ENCODE measurements at places on chromosomes 11 and 22. TPM values are rescaled to one million over a fixed set of nuclear protein-coding genes. Genes with fewer than 3 reads are reported as not detected.

DNA sequence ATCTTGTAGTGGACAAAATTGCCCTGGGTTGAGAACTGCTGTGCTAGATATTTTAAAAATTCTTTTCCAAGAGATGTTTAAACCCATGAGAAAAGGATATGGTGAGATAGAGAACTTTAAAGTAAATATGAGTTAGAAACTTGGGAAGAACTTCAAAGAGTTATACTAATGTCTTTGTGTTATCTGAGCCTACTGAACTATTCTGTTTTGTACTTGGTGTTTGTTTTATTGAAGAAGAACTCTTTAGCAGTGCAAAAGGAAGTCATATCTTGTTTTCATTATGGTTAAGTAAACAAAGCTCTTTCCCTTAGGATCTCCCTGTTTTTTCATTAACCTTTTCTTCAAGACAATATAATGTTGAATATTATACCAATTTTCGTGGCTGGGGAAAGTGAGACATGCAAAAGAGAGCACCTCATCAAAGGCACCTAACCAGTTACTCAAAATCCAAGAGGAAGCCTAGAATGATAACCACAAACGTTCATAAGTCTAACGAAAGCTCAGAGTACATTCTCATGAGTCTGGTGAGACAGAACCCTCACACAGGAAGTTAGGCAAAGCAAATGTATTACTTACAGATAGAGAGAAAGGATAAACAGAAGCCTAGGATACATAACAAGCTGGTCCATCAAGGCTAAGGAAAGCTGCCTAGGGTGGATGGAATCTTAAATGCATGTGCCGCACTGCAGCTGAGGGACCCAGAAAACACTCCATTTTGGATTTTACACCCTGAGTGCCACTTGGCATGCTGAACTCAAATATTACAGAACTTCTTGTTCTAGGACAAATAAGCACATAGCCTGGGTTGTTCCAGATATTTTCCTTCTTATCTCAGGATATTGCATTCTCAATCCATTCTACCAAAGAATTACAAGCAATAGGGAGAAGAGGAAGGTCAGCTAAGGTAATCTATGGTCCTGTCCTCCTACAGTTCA lies 112.5 kb upstream of the ANO3 start:
- H3K27me3 ChIP-seq: no peaks in the 10 kb centered on the region
- H3K4me1 ChIP-seq: no peaks in the 10 kb centered on the region
- no peak overlapping the region for H3K27ac ChIP-seq
- no peak for DNase-seq

DNA sequence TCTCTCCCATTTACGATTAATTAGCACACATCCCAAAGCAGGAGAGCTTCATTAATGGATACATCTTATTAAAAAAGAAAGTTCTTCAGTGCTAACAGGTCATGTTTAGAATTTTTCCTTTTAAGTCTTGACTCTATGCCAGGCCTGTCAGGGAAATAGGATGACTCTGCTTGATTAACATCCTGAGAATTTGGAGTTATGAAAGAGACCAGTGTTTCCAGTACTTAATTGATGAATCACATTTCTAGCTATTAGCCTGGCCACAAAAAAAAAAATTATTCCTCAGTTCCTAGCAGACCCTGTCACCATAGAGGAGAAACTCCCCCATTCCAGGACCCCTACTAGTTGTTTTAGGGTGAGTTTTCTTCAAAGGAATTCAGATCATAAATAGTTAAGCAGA lies 23.6 kb upstream of the ME3 start:
- no peak overlapping the region for H3K4me3 ChIP-seq
- DNase-seq: no peak
- peaks cover 2% of the 10 kb centered on the region for H3K27me3 ChIP-seq
- no peak overlapping the region for H3K27ac ChIP-seq
- H3K4me1 ChIP-seq: no peaks in the 10 kb centered on the region

DNA sequence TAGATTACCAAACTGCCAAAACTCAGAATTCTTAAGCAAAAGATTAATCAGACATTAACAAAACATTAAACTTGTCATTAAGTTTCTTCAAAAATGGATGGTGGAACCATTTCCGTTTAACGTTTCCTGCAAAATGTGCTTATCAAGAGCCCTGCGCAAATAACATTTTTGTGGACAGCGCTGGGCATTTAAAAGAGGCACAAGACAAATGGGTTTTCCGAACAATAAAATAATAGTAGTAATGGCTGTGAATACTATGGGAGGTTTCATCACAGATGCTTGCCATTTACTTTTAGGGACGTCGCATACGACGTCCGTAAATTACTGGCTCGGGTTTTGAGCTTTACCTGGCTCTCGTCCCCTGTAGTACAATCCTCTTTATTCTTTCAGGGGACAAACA lies 1.1 kb downstream of the NPAT start:
- H3K4me1 ChIP-seq: peaks cover 40% of the 10 kb centered on the region
- no peaks in the 10 kb centered on the region for H3K27me3 ChIP-seq
- no peak overlapping the region for H3K27ac ChIP-seq
- H3K4me3 ChIP-seq: no peak overlapping the region
- peaks cover 46% of the 10 kb centered on the region for H3K36me3 ChIP-seq
- DNase-seq: peak; percentile 6

DNA sequence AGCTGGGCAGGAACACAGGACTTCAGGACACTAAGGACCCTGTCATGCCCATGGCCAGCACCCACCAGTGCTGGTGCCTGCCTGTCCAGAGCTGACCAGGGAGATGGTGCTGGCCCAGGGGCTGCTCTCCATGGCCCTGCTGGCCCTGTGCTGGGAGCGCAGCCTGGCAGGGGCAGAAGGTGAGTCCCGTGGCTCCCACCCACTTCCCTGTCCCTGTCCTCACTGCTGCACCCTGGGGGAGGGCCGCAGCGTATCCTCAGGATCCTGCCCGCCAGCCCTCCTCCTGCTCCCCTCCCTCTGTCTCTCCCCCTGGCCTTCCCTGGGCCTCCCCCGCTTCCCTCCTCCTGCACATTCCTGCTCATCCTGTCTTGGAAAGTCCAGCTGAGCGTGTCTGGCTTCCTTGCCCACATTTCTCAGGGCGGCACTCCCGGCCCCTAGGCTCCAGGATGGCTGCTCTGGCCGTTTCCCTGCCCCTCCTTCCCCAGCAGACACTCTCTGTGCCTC lies 8.7 kb downstream of the CSF2RB start:
- H3K27me3 ChIP-seq: peaks cover 21% of the 10 kb centered on the region
- peaks cover 5% of the 10 kb centered on the region for H3K4me1 ChIP-seq
- DNase-seq: no peak
- no peaks in the 10 kb centered on the region for H3K36me3 ChIP-seq
- H3K27ac ChIP-seq: no peak overlapping the region
- H3K4me3 ChIP-seq: no peak overlapping the region

GRCh38 chr22:42743501-42743991 lies 22.9 kb upstream of the A4GALT start:
- H3K4me1 ChIP-seq: no peaks in the 10 kb centered on the region
- no peak for DNase-seq
- H3K27me3 ChIP-seq: peaks cover 2% of the 10 kb centered on the region

CCDC117 gene
- total RNA-seq: 30.2 TPM

MAML2 gene
- 23.4 TPM for total RNA-seq

DNA sequence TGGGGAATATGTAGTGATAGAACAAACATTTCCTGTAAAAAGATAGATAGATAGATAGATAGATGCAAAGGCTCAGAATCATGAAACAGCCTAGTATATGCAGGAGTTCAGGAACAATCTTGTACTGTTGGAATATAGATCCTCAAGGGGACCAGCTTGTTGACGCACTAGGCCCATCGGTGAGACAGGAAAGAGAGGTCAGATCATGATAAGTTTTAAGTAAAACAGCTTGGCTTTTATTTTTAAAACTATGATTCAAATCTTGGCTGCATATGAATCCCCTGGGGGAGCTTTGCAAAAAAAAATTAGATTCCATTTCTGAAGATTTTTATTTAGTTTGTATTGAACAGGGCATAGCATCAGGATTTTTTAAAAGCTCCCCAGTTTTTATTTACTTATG lies 185.8 kb downstream of the TRPC6 start:
- no peak for DNase-seq
- no peak overlapping the region for H3K27ac ChIP-seq
- no peaks in the 10 kb centered on the region for H3K27me3 ChIP-seq
- H3K4me1 ChIP-seq: no peaks in the 10 kb centered on the region

SSH3 gene
- 9.6 TPM for total RNA-seq

DNA sequence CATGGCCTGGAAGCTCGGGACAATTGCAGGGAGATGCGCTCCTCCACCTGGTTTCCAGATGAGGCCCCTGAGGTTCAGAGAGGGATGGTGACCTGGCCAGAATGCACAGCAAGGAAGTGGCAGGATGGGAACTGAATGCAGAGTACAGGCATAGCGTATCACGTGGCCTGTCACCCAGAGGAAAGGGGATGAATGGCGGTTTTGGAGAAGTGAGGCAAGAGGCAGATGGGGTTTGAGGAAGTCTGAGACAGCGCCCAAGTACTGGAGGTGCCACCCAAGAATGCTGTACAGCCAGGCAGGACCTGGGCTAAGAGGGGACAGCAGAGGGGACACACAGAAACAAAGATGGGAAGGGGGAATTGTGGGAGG lies 4.9 kb downstream of the RAB3IL1 start:
- DNase-seq: no peak
- H3K27me3 ChIP-seq: peaks cover 18% of the 10 kb centered on the region
- no peak overlapping the region for H3K27ac ChIP-seq
- H3K4me3 ChIP-seq: no peak overlapping the region

DNA sequence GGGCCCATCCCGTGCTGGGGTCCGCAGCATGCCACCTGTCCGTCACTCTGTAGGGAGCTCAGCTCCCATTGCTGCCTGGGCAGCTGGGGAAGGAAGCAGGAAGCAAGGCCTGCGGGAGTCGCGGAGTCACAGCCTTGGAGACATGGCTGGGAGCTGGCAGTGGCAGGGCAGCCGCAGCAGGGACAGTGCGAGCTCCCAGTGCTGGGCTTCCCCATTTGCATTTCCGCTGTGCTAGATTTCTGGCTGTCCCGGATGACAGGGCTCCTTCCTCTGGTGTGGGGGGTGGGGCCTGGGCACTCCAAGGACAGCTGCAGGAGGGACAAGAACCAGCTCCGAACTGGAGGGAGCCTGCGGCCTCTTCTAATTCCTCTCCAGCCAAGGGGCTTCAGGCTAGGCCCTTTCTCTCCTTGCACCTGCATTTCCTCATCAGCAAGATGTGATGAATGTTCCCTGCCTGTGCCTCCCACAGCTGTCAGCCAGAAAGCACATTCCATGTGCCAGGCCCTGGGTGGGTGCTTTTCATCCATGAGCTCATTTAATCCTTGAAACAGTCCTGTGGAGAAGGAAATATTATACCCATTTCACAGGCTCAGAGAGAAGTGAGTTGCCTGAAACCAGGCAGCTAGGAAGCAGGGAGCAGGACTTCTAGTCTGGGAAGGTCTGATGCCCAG lies 48.0 kb downstream of the MYO7A start:
- no peak for DNase-seq
- no peaks in the 10 kb centered on the region for H3K27me3 ChIP-seq
- H3K36me3 ChIP-seq: no peaks in the 10 kb centered on the region
- no peak overlapping the region for H3K27ac ChIP-seq
- no peak overlapping the region for H3K4me3 ChIP-seq
- H3K4me1 ChIP-seq: no peaks in the 10 kb centered on the region

DNA sequence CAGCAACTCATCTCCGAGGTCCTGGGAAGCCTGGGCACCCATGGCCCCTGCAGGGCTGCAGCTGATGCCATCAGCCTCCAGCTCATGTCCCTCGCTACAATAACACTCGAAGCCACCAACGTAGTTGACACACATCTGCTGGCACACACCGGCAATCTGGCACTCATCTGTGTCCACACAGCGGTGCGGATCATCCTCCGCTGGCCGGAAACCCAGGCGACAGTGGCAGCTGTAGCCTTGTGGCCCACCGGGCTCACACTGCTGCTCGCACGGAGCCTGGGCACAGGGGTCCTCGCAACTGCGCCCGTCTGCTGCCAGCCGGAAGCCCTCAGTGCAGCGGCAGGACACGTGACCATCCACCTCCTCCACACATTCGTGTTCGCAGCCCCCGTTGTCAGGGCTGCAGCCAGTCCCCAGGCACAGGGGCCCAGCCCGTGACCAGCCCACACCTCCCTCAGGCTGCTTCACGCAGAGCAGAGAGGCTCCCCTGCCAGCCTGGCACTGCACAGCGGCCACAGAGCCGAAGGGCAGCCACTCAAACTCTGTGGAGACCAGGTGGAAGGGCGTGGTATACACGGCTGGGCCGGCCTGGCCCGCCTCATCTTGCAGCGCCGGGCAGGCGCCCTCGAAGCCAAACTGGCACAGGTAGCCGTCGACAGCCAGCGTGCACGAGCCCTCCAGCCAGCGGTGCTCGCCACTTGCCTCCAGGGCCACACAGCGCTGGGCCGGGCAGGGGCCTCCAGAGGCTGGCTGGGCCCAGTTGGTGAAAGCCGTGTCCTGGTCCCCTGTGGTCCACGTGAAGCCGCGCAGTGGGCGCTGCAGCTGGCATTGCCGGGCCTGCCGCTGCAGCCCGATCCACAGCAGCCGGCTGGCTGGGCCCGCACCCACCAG lies 678 bp downstream of the CD248 start:
- H3K27ac ChIP-seq: peak overlapping the region; percentile 41
- no peaks in the 10 kb centered on the region for H3K27me3 ChIP-seq
- no peak for DNase-seq
- H3K36me3 ChIP-seq: peaks cover 12% of the 10 kb centered on the region
- peaks cover 70% of the 10 kb centered on the region for H3K4me1 ChIP-seq

DNA sequence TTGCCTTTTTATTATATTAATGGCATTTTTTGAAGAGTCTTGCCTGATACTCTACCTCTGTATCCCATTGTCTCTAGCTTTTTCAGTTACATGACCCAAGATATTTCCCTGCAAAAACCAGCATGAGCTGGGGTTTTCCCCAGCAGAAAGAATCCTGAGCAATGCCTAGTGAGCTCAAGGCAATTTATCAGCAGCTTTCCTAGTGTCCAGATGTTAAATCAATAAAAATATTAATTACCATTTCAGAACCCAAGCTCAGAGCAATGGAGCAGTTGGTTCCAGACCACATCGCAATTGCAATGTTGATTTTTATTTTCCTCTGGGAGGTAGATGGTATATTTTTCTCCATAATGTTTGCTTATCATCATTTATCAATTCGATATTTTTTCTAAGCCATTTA lies 137.2 kb downstream of the RAB38 start:
- no peak overlapping the region for H3K27ac ChIP-seq
- no peak for DNase-seq
- no peaks in the 10 kb centered on the region for H3K4me1 ChIP-seq
- peaks cover 11% of the 10 kb centered on the region for H3K27me3 ChIP-seq
- no peak overlapping the region for H3K4me3 ChIP-seq
- H3K36me3 ChIP-seq: no peaks in the 10 kb centered on the region

HIC2 gene
- 5.5 TPM for total RNA-seq

DNA sequence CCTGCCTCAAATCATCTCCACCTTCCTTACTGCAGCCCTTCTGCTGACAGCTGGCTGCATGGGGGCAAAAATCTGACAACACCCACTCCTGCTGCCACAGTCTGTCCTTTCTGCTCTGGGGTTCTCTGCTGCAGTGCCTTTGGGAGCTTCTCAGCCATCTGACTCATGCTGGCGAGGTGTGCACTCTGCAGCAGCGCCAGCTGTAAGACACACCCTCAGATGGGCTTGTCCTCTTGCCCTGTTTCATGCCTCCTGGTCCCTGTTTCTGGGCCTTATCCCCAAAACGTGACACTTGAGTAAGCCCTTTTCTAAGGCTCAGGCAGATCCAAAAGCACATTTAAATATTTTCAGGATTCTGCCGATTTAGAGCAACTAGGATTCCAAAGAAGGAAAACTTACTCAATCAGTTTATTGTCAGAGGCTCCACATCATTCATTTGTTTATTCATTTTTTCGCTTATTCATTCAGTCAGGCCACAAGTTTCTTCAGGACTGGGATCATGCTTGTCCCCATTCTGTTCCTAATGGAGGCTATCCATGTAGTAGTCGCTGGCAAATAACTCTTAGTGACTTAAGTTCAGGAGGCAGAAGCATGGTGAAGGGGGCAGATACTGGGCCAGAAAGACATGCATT lies 60.2 kb downstream of the SMIM38 start:
- H3K27ac ChIP-seq: no peak overlapping the region
- peaks cover 5% of the 10 kb centered on the region for H3K4me1 ChIP-seq
- H3K4me3 ChIP-seq: no peak overlapping the region
- H3K36me3 ChIP-seq: no peaks in the 10 kb centered on the region

KLHL35 gene
- total RNA-seq: 0.50 TPM

Data from activated CD4-positive, alpha-beta T cell treated with anti-CD3 and anti-CD28 coated beads, Interleukin-2, amount 10 ng/mL, durations not matched to agents 7 days and 5 days (primary cell).